ENCODE measurements at places on chromosomes 16 and 17.

DNA sequence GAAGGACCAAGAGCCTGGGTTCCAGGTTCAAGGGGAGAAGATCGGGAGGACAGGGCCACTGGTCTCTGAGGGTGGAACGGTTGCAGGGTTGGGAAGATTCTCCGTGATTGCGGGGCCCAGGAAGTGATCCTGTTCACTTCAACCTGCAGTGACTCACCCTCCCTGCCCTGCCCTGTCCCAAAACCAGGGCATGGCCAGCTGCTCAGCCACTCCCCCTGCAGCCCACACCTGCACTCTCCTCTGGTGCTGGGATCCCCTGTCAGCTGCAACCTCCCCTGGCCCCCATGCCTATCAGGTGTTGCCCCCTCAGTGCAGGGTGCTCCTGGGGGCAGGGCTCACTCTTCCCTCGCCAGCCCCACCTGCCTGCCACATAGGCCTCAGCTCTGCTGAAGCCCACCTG is 1.1 kb downstream of the RUNDC3A start:
- no peak for DNase-seq

- DNase-seq: no peak
Observed at GRCh38 chr16:81756615-81757356, 22.3 kb upstream of the PLCG2 start.

DNA sequence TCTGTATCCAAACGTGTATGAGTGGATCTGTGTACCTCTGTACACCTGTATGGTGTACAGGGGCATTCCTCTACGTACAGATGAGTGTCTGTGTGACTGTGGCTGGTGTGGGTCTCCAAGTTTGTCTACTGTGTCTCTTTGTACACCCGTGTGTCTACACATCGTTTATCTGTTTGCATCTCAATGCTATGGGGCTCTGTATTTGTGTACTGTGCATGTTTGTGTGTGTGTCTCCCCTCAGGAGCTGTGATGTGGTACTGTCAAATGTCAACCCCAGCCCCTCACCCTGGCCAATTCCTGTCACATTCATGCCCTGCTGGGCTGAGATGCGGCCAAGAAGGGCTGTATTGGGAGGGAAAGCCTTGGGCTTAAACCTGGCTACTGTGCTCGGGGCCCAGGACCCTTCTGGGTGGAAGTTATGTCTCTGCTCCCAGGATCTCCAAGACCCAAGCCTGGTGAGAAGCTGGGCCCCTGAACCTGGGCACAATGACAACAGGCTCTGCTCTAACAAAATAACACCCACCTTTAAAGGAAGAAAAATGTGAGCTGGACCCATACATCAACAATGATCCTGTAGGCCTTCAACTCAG is 3.5 kb upstream of the NAGS start:
- no peak for DNase-seq

DNA sequence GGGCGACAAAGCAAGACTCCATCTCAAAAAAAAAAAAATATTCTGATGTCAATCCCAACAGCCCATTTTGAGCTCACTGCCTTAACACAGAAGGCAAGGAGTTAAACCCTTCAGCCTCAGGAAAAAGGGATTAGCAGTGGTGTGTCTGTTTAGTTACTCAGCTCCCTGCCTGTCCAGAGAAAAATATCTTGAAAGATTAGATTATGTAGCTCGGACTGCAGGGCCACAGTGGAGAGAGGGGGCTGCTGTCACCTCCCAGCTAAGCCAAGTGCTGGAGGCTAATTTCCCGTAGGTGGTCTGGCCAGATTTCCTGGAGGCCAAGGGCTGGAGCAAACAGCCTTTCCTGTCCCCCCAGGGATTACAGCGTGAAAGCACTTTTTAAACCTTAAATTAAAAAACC is 50.3 kb downstream of the C16orf95 start:
- DNase-seq: no peak

DNA sequence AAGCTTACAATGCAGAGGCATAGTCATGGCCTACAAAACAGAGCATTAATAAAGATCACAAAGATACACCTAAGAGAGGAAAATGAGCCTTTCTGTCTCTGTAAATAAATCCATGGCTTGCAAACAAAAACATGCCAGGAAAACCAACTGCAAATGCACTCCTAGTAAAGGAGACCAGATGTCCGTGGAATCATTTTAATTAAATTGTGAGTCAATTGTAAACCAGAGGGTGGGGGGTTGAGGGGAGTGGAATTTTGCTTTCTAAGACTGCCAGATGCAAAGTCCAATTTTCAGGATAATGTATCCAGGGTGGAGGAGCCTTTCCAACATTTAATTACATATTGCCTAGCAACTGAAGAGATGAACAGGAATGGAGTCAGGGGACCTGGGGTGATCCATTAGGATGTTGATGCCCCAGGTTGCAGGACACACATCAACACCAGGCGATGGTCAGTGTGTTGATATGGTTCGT is 390.3 kb upstream of the CCL2 start:
- no peak for DNase-seq

DNA sequence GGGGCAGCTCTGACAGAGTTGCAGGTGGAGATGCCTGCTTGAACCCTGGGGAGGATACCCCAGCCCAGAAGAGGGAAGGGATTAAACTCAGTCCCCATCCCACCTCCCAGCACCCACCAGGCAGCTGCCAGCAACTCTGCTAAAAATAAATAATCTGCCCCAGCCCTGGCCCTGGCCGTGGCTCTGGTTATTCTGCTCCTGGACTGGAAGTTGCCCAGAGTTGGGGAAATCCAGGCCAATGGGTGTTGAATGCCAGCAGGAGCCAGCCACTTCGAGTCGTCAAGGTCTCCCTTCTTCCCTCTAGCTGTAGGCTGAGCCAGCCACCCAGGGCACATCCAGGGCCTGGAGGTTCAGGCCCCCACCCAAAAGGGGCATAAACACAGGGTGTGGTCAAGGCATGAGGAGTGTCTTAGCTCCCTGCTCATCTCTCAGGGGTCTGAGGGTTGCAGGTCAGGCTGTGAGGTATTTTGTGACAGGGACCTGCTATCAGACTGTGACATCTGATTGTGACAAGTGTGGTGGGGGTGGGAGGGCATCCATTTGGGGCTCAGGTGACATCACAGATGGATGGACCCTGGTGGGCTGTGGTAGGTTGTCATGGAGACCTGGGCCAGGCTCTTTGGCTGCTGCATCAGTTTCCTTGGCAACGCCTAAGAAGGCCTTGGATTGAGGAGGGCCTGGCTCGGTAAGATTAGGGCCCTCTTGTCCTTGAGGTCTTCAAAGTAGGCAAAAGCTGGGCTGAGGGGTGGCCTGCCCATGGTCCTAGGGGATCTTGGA is 1.0 kb upstream of the RRAD start:
- no peak for DNase-seq

DNA sequence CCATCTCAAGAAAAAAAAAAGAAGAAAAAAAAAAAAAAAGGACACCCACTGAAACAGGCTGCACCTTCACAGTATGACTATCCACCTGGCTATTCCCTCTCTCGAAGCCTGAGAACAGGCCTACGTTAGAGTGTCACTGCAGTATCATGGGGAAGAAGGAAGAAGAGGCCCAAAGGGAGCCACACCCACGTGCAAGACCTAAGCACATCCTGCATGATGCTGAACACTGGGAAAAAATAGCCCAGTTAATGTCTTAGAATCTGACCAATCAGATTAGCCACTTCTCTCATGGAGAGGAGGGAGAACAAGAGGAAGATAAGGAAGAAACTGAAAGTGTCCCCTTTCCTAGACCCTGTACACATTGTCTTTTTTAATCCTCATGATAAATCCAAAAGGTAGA is 19.5 kb upstream of the MED13 start:
- no peak for DNase-seq

- no peak for DNase-seq
Observed at GRCh38 chr17:43020789-43021740, 1.1 kb downstream of the VAT1 start.

DNA sequence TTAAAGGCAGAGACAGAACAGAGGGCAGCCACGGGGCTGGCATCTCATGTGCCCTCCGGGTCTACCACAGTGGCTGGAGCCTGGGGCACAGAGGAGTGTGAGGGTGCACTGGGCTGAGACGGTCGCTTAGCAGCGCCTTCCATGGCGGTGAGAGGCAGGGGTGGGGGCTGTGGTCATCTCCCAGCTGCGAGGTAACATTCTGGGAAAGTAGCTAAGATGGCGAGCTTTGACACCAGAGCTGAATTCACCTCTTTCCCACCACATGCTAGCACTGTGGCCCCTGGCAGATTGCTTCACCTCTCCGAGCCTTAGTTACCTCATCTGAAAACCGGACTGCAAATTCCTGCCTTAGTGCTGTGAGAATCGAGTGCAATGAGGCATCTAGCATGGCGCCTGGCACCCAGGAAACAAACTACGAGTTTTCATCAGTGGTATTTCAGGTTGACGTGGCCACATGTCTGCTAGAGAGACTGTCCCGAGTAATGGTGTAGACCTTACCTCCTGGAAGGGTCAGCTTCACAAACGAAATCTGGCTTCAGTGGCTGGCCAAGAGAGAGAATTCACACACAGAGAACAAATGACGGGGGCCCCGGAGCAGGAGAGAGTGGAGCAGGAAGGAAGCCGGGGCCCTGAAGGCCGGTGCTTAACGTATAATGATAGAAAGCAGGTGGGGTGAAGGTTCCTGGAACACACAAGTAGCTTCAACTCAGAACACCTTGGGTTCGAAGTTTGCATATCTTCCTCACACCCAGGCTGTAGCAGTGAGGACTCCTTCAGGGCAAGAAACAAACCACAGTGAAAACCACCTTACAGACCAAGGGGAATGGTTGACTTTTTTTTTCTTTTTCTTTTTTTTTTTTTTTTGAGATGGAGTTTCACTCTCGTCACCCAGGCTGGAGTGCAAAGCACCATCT is 63.9 kb upstream of the RPH3AL start:
- peak; percentile 17 for DNase-seq

DNA sequence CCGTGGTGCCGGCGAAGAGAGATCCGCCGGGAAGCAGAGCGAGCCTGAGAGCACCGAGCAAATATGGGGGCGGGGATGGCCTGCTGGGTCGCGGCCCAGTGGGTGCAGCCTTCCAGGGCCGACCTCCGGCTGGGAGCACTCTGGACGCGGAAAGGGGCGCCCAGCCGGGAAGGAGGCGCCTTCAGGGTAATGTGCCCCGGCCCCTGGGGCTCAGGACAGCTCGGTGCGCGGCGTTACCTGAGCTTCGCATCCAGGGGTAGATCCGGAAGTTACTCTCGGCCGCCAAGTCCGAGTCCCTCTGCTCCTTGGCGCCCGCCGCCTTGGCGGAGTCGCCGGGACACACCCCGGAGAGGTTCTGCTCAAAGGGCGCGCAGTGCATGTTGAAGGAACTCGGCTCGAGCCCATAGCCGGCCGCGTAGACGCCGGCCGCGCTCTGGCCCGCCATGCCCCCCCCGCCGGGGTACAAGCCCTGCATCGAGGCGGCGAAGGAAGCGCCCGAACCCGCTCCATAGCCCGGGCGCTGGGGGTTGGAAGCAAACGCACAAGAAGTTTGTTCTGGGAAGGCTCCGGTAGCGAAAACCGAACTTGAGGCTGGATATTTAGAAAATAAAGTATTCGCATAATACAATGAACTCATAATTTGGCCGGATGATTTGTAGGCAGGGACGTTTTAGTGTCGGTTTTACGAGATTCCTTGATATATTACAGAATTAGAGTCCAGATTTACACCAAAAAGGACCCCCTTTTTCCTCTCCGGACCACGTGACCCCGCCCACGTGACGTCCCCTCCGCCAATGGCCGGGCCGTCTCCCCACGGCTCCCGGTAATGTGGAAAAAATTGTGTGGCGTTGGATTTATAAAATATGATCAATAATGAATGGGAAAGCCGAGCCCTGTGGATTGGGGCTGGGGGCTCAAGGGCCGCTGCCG is at the start of gene HOXB7:
Gene HOXB7 (minus strand): TSS at position 736 of the 930 bp plus-strand sequence. CDS start 99 bp downstream, at position 637.
- no peak for DNase-seq

- DNase-seq: no peak
Observed at GRCh38 chr16:71629278-71630016, 3.5 kb downstream of the MARVELD3 start.

DNA sequence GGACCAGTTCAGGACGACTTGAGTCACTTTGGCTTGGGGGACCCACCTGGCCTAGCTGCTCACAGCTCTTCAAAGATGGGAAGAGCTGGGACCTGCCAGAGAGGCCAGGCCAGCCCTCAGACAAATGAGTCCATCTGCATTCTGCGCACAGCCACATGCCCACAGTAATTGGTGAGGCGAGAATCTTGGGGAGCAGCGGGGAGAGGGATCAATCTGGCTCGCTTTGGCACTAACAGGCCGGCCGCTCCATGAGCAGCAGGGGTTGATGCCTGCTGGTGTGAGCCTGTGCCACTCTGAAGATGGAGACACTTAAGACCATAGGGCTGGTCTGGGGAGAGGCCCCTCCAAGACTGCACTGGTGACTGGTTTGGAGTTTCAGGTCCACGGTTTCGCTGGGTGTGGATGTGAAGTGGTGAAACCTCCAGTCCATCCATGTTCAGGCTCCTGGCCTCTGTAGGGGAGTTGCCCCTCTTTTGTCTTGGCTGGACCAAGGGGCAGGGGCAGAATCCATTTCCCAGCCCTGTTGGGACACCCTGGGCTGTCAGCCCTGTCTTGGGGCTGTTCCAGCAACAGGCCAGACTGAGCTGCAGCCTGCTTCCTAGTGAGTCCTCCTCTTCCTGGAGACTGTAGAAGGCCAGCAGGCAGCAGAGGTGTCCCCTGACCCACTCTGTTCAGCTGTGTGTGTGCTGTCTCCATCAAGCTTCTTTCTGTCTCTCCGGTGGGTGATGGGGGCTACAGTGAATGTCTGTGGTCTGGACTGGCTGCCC is 7.3 kb downstream of the CTRL start:
- no peak for DNase-seq

DNA sequence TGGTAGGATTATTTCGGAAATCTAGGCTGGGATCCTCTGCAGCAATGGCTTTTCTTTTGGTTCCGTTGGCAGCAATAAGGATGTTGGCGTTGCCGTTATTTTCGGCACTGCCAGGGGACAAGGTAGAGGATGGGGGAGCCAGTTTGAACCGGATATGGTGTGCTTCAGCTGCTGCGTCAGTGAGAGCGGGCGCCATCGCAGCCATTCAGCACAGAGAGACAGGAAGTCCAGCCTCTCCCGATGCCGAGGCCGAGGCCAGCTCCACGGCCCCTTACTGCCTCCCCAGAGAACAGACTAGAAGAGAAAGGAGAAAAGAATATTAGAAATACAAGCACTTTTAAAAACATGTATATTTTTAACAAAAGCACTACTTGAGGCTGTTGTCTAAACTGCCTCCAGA is 21.3 kb downstream of the KANSL1 start:
- DNase-seq: no peak

GRCh38 chr17:3501344-3501743 is 25.5 kb downstream of the ASPA start:
- no peak for DNase-seq

- DNase-seq: no peak
Observed at GRCh38 chr16:53745086-53745485, 41.1 kb downstream of the FTO start.

- no peak for DNase-seq
Observed at GRCh38 chr16:58249388-58249779, 45.4 kb downstream of the PRSS54 start.

DNA sequence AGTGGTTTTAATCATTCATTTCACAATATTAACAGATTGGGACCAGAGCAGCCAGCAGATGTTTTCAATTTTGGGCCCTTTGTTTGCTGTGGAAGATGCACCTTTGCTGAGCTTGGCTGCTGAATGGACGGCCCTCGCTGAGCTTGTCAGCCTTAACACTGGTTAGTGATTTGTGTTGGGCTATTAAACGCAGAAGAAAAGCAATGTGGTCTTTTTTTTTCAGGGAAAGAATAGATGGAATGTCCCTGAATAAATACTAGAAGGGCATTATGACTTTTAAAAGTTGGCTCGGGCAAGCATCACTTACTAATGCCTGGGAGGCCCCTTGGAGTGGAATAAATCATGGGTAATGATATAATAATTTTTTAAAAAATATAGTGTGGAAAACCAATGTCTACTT is 297.0 kb downstream of the MAP2K6 start:
- DNase-seq: no peak

Measured in stimulated activated CD4-positive, alpha-beta T cell treated with anti-CD3 and anti-CD28 coated beads, TNF-alpha, amount 100 ng/mL, for 4 hours (primary cell).